ENCODE measurements at places on chromosomes 2 and 18.

DNA sequence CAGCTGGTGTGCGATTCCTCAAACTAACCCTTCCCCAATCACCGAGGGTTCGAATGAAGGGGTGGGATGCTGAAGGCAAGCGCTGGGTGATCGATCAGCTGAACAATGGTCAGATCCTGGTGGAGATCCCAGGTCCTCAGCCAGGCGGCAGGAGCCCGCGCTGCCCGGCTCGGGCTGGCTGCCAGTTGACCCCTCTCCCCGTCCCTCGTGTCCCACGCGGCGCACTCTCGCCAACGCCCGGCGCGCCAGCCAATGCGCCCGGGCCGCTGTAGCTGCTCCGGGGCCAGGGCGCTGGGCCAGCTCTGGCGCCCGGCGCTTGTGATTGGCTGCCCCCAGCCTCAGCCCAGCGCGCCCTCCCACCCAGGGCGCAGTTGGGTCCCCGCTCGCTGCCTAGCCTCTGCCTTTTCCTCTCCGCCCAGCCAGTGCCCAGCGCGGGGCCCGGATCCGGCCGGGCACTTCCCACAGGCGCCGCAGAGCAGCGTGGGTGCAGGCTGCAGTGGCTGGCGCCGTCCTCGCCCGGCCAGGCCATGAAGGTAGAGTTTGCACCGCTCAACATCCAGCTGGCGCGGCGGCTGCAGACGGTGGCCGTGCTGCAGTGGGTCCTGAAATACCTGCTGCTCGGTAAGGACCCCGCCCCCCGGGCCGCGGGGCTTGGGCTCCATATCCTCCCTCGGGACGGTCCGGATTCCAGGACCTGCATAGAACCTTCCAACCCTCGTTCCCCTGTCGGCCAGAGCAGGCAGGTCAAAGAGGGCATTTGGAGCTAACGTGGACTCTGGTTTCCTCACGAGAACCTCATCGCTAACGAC, at the start of gene MOGAT1:
Gene MOGAT1, plus strand, starts transcription at position 400 of the 809 bp plus-strand sequence. Its CDS starts 128 bp downstream, at position 528.
- DNase-seq = no peak

DNA sequence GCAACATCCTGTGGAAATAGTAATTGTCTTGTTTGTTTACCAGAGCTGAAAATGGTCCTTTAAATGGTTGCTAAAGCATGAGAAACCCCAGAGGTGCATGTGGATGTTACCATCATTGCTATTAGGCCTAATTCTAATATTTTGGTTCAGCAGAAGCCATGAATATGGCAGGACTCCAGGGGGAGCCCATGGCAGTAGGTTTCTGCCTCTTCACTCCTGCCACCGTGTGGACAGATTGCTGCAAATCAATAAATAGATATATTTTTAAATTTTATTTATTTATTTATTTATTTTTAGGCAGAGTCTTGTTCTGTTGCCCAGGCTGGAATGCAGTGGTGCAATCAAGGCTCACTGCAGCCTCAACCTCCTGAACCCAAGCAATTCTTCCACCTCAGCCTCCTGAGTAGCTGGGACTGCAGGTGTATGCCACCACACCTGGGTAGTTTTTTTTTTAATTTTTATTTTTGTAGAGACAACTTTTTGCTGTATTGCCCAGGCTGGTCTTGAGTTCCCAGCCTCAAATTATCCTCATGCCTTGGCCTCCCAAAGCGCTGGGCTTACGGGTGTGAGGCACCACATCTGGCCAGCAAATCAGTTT, 54.9 kb upstream of the CAPN13 start:
- peak; percentile 6 for DNase-seq

DNA sequence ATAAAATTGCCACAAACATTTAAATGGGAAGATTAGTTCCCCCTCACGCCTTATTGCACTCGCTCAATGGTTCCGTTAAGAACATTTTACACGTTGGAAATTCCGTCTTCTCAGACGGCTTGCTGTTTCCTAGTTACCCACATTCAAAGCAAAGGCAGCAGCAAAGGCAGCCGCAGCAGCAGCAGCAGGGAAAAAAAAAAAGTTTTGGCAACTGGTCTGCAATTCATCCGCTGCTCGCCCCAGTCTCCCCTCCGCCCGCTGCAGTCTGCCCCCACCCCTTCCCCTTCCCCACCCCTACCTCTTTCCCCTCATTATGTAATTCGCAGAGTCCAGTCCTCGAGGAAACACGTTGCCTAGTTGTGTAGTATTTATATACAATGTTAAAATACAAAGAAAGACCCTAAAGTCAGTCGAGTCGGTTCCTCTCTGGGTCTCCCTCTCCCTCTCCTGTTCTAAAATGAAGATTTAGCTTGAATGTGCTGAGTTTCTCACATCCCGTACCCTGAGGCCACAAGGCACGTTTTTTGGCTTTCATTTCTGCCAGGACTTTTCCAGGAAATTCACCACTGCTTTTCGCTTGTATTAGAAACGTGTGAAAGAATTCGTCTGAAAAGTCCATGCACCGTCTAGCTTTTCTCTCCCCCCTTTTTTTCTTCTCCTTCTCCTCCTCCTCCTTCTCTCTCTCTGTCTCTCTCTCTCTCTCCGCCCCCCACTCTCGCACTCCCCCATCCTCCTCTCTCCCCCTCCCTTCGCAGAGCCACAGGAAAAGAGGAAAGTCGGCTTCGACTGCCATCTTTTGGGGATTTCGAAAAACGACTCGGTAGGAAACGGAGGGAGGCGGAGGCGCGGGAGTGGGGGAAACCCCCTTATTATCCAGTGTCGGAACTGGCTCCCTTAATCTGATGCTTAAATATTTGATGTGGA, 140.0 kb downstream of the MEIS1 start:
- DNase-seq = no peak

GRCh38 chr2:98747888-98748287, 17.0 kb upstream of the MGAT4A start:
- no peak for DNase-seq

GRCh38 chr2:36902385-36903120, 63.8 kb downstream of the STRN start:
- no peak for DNase-seq
